Stimulated activated CD8-positive, alpha-beta memory T cell treated with anti-CD3 and anti-CD28 coated beads, Interleukin-2, amount 100 ng/mL, for 1 hour (primary cell): ENCODE measurements at places on chromosomes 4 and X.

GRCh38 chr4:7792616-7793015, 147.0 kb downstream of the AFAP1 start:
- no peak for DNase-seq

GRCh38 chr4:183962419-183962818, 57.3 kb downstream of the STOX2 start:
- no peak for DNase-seq

GRCh38 chr4:88753658-88754571, 56.3 kb upstream of the NAP1L5 start:
- DNase-seq: no peak

- DNase-seq: no peak
Measured at GRCh38 chrX:100928660-100929613, at the start of gene XKRX. Gene XKRX, minus strand, starts transcription at chrX:100928917. Its CDS starts 613 bp downstream, at chrX:100928304.

- no peak for DNase-seq
Measured at GRCh38 chr4:184803874-184804273, 21.9 kb downstream of the ACSL1 start.

- no peak for DNase-seq
Measured at GRCh38 chr4:147830987-147831386, 99.1 kb downstream of the ARHGAP10 start.

DNA sequence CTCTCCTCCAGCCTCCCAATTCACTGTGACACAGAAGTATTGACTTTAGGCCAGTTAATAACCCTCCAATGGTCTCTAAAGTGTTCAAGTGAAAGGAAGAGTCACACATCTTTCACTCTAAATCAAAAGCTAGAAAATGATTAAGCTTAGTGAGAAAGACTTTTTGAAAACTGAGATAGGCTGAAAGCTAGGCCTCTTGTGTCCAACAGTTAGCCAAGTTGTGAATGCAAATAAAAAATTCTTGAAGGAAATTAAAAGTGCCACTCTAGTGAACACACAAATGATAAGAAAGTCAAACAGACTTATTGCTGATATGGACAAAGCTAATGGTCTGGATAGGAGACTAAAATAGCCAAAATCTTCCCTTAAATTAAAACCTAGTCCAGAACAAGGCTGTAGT, 687.2 kb downstream of the TRIML1 start:
- no peak for DNase-seq

- DNase-seq: peak; percentile 23
Measured at GRCh38 chrX:123961268-123962005, at the start of gene STAG2. Gene STAG2, plus strand, starts transcription at chrX:123961706. Its CDS starts 60,922 bp downstream, at chrX:124022628.
